ENCODE measurements at places on chromosomes 12 and 14.

GRCh38 chr12:29781188-29781587 is 2.6 kb downstream of the TMTC1 start:
- no peak for DNase-seq

GRCh38 chr12:88206601-88207000 is 64.5 kb downstream of the TMTC3 start:
- DNase-seq = no peak

GRCh38 chr12:124827588-124828184 is 36.0 kb downstream of the SCARB1 start:
- no peak for DNase-seq

DNA sequence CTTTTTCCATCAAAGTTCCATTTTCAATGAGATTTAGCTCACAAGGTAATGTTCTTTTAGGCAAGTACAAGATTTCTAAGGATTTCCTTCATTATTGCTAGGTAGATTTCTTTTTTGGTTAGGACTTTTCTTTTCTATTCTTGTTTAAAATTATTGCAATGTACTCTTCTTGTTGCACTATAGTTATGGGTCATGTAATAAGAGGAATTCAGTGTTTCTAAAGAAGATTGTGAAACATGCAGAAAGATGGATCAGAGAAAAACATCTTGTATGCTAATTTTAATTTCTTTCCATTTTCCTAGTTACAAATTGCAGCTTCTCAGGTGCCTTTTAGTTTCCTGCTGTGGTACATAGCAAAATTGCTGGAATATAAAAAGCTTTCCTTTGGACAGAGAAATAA is 56.1 kb downstream of the BTG1 start:
- no peak for DNase-seq

- peak; percentile 12 for DNase-seq
Observed at GRCh38 chr12:56836800-56837663, 73.9 kb downstream of the HSD17B6 start.

GRCh38 chr12:39846971-39847650 is 227.5 kb upstream of the ABCD2 start:
- DNase-seq = no peak

DNA sequence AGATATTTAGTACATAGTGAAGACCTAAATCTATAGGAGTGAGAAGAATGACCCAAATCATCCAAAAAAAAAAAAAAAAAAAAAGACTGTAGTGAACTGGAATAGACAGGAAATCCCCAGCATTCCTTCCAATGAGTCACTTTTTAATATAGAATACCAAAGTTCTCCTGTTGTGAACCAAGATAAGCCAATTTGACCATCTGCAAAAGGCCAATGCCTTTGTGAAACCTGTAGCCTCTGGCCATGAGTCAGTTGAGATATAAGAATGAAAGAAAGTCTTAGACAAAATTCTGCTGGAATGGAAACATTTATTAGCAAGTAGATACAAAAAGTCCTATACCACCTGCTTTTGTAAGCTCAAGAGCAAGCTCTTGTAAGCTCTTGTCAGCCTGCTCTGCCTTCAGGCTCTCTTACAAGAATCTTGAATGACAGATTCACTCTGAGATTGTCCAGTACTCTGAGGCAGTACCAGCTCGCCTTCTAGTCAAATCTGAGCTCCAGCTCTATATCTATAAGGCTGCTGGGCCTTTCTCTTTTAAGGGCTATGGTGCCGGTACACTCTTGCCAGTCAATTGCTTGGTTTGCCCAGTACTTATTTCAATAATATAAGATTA is 243.0 kb upstream of the TMTC1 start:
- no peak for DNase-seq

DNA sequence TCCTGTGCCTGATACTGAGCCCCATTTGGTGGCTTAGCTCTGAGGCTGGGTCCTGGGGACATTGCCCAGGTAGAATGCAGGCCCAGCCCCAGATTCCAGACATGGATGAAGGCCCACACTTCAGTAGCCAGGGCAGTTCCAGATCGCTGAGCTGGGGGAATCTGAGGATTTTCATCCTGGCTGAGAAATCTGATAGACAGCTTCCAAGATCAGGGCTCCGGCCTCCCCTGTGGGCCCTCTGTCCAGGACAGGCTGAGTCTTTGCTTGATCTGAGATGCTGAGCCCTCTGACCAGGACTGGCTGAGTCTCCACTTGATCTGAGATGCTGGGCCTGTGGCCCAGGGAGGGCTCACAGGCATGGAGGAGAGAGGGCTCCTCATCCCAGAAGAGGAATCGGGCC is 3.3 kb upstream of the RASAL1 start:
- DNase-seq = no peak

DNA sequence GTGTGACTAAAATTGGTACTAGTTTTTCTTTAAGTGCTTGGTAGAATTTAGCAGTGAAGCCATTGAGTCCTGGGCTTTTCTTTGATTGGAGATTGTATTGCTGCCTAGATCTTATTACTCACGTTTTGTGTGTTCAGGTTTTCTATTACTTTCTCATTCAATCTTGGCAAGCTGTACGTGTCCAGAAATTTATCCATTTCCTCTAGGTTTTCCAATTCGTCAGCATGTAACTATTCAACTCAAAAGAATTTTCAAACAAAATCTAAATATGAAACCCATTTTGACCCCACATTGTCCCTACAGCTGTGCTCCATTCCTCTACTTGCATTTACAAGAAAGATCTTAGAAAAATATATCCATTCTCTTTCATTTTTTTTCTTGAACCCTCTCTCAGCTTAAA is 1613.4 kb upstream of the SEL1L start:
- no peak for DNase-seq

GRCh38 chr14:81436296-81437138 is 36.4 kb upstream of the STON2 start:
- DNase-seq = no peak

DNA sequence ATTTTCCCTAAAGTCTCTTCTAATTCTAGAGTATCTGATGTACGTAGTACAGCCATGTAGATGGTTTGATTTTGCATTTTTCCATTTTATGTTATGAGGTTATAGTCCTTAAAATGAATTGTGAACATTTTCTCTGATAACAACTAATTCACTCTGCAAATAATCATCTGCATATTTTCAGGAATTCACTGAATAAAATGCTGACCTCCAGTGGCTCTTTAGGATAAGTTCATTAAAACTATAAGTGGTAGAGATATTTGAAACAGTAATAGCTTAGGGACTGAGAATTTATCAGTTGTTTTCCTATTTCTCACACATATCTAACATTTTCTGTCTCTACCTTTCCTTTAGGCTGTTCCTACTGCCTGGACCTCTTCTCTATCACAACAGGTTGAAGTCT is 4.4 kb downstream of the MSRB3 start:
- no peak for DNase-seq

- DNase-seq = no peak
Observed at GRCh38 chr14:41457393-41457792, 149.3 kb upstream of the LRFN5 start.

DNA sequence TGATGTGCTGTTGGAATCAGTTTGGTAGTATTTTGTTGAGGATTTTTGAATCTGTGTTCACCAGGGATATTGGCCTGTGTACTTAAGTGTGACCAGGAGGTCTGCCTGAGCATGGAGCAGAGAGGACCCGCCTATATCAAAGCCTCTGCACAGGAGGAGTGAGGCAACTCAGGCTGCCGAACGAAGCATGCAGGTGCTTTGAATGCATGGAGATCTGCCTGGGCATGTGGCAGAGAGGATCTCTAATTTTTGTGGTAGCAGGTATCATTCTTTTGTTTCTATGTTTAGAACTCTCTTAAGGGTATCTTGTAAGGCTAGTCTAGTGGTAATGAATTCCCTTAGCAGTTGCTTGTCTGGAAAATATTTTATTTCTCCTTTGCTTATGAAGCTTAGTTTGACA is 26.9 kb downstream of the RAB3IP start:
- DNase-seq = no peak

DNA sequence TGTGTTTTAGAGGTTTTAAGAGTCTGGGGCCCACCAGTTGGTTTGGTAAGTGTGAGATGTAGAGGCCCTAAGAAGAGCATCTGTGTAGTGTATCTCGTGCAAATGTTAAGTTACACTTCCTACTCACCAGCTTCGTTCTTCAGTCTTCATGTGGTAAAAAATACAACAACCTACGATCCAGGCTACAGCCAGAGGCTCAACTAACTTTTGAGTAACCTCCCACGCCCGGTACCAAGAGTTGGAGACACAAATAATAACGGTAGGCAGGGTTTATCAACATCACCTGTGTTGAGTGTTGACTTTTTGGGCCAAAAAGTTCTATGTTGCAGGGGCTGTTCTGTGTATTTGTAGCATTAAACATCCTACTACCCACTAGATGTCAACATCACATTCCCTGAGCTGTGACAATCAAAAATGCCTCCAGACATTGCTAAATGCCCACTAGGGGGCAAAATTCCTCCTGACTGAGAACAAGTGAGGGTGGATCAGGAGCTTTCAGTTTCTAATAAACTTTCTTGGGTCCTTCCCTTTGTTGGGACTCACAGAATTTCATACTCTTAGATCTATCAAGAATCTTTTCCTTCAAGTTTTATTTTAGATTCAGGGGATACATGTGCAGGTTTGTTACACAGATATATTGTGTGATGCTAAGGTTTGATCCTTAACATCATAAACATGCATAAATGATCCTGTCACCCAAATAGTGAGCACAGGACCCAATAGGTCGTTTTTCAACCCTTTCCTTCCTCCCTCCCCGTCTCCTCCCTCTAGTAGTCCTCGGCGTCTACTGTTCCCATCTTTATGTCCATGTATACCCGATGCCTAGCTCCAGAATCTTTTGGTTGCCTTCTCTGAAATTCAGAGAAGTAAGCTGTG is 94.7 kb downstream of the SLC2A13 start:
- peak; percentile 82 for DNase-seq

- DNase-seq = no peak
Observed at GRCh38 chr14:27367345-27367744, 769.5 kb upstream of the NOVA1 start.

DNA sequence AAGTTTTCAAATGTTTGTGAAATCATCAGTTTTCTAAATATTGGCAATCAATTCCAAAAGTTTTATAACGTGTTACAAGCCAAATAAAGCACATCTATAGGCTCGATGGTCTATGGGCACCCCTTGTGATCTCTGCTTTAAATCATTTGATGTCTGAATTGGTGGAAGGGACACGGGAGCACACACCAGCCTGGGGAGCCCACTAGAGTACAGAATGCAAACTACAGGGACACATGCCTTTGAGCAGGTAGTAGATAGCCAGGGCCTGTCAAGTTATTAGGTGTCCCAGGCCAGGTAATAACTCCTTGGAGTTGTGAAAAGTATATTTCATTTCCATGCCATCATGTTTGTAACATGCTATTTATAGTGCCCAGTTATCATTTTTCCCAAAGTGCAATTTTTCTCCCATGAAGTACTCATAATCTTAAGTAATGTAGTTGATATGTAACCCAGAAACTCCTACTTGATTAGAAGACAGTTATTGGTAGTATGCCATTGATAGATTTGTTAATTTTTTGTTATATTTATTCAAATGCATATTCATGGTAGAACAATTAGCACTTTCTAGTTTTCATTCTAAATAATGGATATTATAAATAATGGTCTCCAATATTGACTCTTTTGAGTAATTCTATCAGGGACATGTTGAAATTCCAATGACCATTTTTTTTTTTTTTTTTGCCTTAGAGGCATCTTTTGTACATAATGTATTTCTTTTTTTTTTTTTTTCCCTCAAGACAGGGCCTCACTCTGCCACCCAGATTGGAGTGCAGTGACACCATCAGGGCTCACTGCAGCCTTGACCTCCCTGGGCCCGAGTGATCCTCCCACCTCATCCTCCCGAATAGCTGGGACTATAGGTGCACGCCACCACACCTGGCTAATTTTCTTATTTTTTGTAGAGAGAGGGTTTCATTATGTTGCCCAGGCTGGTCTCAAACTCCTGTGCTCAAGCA is 96.9 kb upstream of the FGD4 start:
- no peak for DNase-seq

DNA sequence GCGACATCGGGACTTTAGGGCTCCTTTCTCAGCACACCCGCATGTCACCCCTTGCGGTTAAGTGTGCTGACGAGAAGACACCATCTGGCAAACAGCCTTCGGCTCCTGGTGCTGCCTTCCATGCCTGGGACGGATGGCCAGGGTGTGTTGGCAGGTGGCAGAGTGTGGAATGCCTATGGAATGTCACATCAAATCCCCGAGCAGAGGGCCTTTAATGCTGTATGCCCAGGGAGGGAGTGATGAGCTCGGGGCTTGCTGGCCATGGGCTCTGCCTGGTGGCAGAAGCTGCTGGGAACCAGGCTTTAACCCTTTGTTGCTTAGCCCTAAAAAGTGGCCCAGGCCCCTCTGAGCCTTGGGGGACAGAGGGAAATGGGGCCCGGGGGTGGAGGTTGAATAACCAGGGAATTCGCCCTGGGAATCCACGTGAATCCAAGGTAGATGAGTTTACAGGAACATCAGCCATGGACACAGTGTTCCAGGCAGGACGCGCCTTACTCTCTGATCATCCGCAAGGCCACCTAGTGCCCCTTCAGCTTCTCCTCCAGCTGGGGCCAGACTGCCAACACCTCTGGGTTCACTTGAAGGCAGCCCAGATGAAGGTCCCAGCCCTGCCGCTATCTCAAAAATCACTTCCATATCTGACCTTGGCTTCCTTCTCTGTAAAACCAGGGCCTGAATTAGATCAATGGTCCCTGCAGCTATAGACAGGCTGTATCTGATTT is 17.4 kb downstream of the FAM181A start:
- no peak for DNase-seq

- DNase-seq = no peak
Observed at GRCh38 chr12:44847403-44847802, 28.7 kb downstream of the NELL2 start.

DNA sequence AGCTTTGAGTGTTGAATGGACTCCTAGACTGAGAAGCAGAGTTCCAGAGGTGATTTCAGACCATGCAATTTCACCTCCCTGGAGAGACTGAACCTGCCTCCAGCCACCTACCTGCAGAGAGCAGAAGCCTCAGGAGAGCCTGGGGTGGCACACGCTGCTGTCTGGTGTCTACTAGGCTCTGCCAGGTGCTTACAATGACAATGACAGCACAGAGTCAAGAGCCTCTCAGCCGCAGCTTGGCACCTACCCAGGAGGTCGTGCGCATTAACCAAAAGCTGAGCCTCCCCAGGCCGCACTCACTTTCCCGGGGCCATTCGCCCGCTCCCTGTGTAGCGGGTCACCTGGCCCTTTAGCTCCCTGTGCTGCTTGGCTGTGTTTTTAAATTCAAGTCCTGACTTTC is 63.2 kb downstream of the TESC start:
- DNase-seq = no peak
